ENCODE measurements at places on chromosomes 7 and 10.

DNA sequence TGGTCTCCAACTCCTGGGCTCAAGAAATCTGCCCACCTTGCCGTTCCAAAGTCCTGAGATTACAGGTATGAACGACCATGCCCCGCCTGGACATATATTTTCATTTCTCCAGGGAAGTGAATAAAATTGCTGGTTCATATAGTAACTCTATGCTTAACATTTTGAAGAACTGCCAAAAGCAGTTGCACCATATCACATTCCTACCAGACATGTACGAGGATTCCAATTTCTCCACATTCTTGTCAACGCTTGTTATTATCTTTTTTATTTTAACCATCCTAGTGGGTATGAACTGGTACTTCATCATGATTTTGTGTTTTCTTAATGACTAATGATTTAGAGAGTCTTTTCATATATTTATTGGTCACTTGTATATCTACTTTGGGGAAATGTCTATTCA, 21.9 kb upstream of the CPN1 start:
- H3K27me3 ChIP-seq: no peaks in the 10 kb centered on the region
- no peak overlapping the region for H3K27ac ChIP-seq
- DNase-seq: no peak
- H3K4me1 ChIP-seq: no peaks in the 10 kb centered on the region
- H3K36me3 ChIP-seq: no peaks in the 10 kb centered on the region

DNA sequence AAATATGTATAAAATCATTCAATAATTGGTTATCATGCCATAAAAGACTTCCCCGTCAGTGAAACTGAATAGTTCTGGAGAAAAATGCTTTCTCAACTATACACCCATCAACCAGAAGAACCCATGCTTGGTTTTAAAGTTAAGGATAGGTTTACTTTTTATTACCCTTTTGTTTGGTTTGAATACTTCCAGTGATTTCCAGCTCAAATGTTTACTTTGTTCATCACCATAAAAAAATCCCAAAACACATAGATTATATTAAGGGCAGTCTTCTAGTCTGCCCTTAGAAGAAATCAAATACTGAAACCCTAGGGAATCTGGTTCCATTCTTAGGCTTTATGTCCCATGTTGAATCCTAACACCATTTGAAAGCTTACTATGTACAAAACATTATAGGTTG, 49.2 kb downstream of the PTTG1IP2 start:
- H3K27ac ChIP-seq: no peak overlapping the region
- no peaks in the 10 kb centered on the region for H3K4me1 ChIP-seq
- H3K36me3 ChIP-seq: no peaks in the 10 kb centered on the region
- no peaks in the 10 kb centered on the region for H3K27me3 ChIP-seq
- no peak for DNase-seq
- H3K4me3 ChIP-seq: no peak overlapping the region

- H3K4me1 ChIP-seq: peaks cover 22% of the 10 kb centered on the region
- no peaks in the 10 kb centered on the region for H3K27me3 ChIP-seq
- H3K27ac ChIP-seq: no peak overlapping the region
- no peaks in the 10 kb centered on the region for H3K36me3 ChIP-seq
- H3K4me3 ChIP-seq: no peak overlapping the region
Measured at GRCh38 chr7:122803323-122803722, 82.9 kb downstream of the CADPS2 start.

GRCh38 chr10:122855745-122856144, 10.1 kb upstream of the CUZD1 start:
- no peak for DNase-seq
- no peaks in the 10 kb centered on the region for H3K27me3 ChIP-seq
- H3K27ac ChIP-seq: no peak overlapping the region
- H3K4me1 ChIP-seq: peaks cover 19% of the 10 kb centered on the region

Measured in body of pancreas (tissue), 4 donors.